ENCODE measurements at places on chromosomes 1 and 21. TPM values are rescaled to one million over a fixed set of nuclear protein-coding genes. Genes with fewer than 3 reads are reported as not detected.

DNA sequence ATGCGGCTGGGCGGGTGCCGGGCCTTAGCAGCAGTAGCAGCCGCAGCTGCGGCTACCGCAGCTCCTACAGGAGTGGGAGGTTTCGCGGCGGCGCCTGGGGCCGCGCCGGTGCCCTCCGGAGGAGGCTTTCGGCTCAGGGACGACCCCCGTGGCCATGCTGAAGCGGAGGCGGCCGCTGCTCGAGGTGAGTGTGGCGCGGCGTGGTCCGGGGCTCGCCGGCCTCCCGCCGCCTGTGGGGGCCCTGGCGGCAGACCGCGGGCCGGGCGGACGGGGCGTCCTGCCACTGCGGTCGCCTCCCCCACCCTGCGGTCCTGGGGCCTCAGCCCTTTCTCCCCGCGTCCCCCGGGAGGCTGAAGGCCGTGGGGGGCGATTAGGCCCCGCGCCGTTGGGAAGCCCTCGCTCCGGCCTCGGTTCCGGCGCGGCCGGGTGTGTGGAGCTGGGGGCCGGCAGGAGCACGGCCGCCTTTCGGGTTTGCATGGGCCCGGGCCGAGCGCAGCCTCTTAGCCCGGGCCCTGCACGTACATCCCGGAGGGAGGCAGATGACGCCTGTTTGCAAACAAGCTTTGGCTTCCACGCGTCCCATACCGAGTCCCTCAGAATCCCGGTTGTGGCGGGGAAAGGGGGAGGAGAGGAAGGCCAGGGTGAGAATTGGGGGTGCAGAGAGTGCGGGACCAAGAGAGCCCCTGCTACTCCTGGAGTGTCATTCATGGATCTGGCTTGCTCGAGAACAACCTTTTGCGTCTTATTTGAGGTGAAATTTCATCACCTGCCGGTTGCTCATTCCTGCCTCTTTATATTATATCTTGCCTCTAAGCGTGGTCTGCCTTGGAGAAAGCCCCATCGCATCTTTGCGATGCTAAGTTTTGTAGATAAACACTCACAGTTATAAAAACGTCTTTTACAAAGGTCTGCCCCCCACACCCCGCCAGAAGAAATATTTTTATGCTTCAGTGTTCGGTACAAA, 613 bp downstream of the ZFYVE9 start:
- DNase-seq = peak; percentile 62

- no peak for DNase-seq
Measured at GRCh38 chr1:154967331-154967950, 3.1 kb downstream of the SHC1 start.

- DNase-seq = no peak
Measured at GRCh38 chr1:111887385-111887784, 102.1 kb downstream of the KCND3 start.

GRCh38 chr1:246794828-246795671, 70.8 kb downstream of the SCCPDH start:
- peak; percentile 75 for DNase-seq

- no peak for DNase-seq
Measured at GRCh38 chr1:36157973-36158826, 2.2 kb downstream of the MAP7D1 start.

GRCh38 chr1:231410036-231410612, 12.0 kb downstream of the EGLN1 start:
- DNase-seq = no peak

GRCh38 chr1:10561497-10561896, 86.7 kb downstream of the PEX14 start:
- DNase-seq = no peak

DNA sequence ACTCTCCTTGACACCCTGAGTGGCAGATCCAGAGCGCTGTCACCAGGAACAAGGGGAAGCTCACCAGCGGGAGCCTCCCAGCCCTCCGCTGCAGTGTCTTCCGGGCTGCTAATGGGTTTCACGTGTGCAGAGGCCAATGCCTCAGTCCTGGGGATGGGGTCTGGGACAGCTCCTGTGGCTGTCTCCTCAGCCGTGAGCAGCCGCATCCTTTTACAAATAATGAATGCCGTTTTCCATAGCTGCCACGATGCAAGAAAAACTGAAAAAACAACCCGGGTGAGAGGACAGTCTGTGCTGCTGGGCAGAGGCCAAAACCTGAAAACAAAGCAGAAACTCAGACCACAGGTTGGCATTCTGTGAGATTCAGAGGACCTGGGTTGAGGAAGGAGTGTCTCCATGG, 212.2 kb upstream of the RAB4A start:
- no peak for DNase-seq

DNA sequence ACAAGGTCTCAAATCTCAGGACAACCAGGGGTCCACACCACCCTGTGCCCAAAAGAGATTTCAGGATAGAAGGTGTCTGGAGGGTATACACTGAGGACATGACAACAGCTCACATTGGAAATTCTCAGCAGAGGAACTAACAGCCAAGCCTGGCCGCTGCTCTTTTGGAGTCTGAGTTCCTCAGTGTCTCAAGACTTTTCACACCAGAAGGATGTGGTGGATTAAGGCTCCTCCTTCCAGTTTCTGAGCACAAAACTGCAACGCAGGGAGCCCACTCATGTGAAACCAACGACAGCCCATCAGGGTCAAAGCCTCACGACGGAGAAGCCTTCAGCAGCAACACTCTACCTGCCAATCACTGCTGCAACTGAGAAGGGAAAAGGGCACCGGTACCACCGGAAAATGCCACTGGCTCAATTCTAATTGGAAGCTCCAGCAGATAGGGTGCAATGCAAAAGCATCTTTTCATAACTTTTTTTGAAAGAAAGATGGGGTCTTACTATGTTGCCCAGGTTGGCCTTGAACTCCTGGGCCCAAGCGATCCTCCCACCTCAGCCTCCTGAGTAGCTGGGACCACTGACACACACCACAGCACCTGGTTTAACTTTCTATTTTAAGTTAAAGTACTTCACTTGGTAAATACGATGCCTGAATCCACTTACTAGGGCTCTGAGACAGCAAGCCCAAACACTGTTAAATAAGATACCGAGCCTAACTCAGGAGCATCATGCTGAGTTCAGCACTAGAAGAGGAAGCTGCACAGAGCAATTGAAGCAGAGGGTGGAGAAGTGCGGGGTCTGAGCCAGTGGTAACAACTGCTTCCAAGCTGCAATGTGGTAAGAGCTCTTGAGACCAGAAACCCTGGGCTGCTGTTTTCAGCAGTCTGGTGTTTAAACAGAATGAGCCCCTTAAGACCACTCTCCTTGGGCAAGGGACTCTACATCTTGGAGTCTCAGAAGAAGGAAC, 7.8 kb downstream of the CAPZB start:
- no peak for DNase-seq

DNA sequence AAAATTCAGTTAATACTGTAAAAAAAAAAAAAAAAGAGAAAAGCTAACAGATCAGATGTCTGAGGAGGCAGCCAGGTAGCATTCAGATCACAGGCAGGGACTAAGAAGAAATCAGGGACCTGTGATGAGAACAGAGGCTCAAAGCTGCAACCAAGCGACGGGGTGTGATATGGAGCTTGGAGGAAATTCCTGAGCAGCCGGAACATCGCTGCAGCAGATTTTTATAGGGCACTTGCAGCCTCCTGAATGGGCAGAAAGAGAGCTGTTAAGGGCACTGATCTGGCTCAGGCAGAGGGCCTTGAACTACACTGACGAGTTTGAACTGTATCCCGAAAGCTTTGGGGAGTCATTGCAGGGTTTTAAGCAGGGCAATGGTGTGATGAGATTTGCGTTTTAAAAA, 315.4 kb downstream of the ADGRL2 start:
- DNase-seq = no peak

GRCh38 chr1:58119971-58120370, 426.6 kb downstream of the OMA1 start:
- DNase-seq = no peak

MROH7 gene
- not detected for total RNA-seq

ZNF691 gene
- 7.6 TPM for total RNA-seq

SLC5A9 gene
- not detected for total RNA-seq

Data from RPMI7951 (cell line).